ENCODE measurements at places on chromosomes 16 and 17.

- DNase-seq, result no peak
These were observed 4.9 kb downstream of the SOX9 start for GRCh38 chr17:72125742-72126141.

- no peak for DNase-seq
These were observed 21.3 kb upstream of the HEXD start for GRCh38 chr17:82396601-82397435.

GRCh38 chr17:8687737-8688466 lies 56.7 kb downstream of the CCDC42 start:
- no peak for DNase-seq

- DNase-seq, result no peak
These were observed 15.1 kb upstream of the GUCY2D start for GRCh38 chr17:7987112-7987893.

GRCh38 chr17:75827308-75828075 lies 16.7 kb downstream of the UNC13D start:
- peak; percentile 81 for DNase-seq

- DNase-seq, result peak; percentile 73
These were observed 367 bp downstream of the MGRN1 start for GRCh38 chr16:4624827-4625559.

GRCh38 chr17:14875557-14876412 lies 389.3 kb downstream of the PMP22 start:
- no peak for DNase-seq
